ENCODE measurements at places on chromosomes 3 and 15. TPM values are rescaled to one million over a fixed set of nuclear protein-coding genes. Genes with fewer than 3 reads are reported as not detected.

The TRPM1 gene
- polyA plus RNA-seq: not detected

DNA sequence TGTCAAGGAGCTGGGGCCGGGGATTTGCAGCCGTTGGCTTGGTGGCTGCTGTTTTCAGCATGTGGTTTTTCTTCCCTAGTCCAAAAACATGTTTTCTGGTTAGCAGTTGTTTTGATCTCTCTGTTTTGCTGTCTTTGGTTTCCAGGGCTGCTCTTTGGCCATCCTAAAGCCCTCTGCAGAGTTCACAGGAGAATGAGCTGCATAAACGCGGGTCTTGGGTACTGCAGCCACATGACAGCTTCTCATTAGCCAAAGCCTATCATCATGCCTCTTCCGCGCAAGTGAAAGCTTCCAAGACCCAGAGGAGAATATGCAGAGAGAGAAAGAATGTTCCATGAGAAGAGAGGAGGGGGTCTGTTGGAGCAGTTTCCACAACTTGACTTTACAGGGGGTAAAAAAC, 138.5 kb downstream of the NTRK3 start:
- no peaks in the 10 kb centered on the region for H3K36me3 ChIP-seq
- H3K4me3 ChIP-seq: no peak overlapping the region
- DNase-seq: no peak
- no peaks in the 10 kb centered on the region for H3K27me3 ChIP-seq
- H3K4me1 ChIP-seq: no peaks in the 10 kb centered on the region

- H3K36me3 ChIP-seq: no peaks in the 10 kb centered on the region
- H3K27me3 ChIP-seq: peaks cover 25% of the 10 kb centered on the region
- H3K4me1 ChIP-seq: peaks cover 14% of the 10 kb centered on the region
These were observed 7.5 kb upstream of the PGPEP1L start for GRCh38 chr15:99014803-99015697.

DNA sequence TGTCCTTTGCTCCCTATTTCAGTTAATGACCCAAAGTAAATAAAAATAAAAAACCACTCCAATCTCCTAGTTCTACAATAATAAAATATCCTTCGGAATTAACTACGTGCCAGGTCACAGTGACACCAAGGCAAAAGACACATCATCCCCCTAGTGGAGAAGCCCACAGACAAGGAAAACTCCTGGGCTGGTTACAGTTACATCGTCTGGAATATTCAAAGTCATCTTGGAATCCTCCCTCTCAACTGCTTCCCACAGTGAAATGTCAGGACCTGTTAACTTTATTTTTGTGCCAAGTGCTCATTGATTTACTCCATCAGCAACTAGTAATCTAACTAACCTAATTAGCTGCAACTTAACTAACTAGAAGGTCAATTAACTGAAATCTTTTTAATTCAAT, 349.3 kb downstream of the MAGI1 start:
- H3K36me3 ChIP-seq: no peaks in the 10 kb centered on the region
- DNase-seq: no peak
- H3K27ac ChIP-seq: no peak overlapping the region

- H3K27me3 ChIP-seq: no peaks in the 10 kb centered on the region
- no peak overlapping the region for H3K27ac ChIP-seq
- no peaks in the 10 kb centered on the region for H3K36me3 ChIP-seq
- DNase-seq: no peak
- no peak overlapping the region for H3K4me3 ChIP-seq
These were observed 794.3 kb downstream of the NR2F2 start for GRCh38 chr15:97124790-97125189.

DNA sequence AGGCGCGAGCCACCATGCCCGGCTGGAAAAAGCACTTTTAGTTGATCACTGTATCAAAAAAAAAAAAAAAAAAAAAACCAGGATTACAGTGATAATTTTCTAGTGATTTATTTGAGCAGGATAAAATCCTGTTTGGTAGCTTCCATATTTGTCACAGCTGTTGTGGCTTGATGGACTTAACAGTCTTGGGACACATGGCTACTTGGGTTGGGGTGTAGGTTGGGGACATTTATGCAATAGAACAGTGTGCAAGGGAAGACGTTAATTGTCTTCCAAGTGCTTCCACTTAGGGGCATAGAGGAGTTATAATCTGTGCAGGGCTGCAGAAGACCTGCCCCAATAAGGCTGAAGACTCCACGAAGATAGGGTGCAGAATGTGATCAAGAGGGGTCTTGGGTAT, 106.9 kb upstream of the TNFAIP8L3 start:
- H3K4me1 ChIP-seq: no peaks in the 10 kb centered on the region
- no peak overlapping the region for H3K4me3 ChIP-seq
- H3K27ac ChIP-seq: no peak overlapping the region
